Stimulated activated CD8-positive, alpha-beta memory T cell treated with anti-CD3 and anti-CD28 coated beads, Interleukin-2, amount 100 ng/mL, for 48 hours (primary cell): ENCODE measurements at places on chromosomes 12 and 14.
A peak's percentile ranks its signal among the peaks of the same experiment; 100 is the strongest.

DNA sequence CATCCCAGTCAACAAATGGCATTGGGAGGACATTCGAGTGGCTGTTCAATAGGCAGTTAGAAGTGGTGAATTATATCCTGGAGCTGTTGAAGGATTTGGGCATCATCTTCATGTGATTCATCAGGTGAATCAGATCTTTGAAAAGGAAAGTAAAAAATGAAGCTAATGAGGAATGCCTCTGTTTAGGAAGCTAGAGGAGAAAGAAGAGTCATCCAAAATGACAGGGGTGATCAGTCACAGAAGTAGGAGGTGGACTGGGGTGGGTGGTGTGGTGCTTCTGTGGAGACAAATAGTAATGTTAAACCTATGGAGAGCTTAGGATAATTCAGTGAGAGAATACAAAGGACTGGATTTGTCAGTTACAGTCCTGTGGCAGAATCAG is 32.7 kb downstream of the DIP2B start:
- DNase-seq = no peak

GRCh38 chr14:61451491-61451890 is 130.1 kb downstream of the PRKCH start:
- DNase-seq = no peak

DNA sequence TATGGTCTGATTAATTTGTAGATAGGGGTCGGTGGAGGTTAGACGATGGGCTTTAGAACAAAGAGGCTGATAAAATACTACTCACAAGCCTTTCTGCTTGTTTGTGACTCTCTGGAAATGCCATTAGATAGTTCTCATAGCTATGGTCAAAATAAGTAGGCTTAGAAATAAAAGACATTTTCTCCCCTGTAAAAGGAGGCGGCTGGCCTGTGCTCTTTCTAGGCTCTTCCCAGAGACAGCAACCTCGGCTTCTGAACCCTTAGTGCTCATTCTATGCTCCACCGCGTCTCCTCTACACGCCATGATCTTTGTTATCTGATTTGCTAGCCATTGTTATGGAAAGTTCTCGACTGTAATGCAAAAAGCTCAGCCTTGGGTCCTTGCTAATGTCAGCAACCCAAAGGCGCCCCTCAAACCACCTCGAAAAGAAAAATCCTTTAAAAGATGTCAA is 64.5 kb downstream of the CRADD start:
- peak; percentile 2 for DNase-seq

- DNase-seq = no peak
Measured at GRCh38 chr12:48486679-48487078, 4.4 kb downstream of the C12orf54 start.

DNA sequence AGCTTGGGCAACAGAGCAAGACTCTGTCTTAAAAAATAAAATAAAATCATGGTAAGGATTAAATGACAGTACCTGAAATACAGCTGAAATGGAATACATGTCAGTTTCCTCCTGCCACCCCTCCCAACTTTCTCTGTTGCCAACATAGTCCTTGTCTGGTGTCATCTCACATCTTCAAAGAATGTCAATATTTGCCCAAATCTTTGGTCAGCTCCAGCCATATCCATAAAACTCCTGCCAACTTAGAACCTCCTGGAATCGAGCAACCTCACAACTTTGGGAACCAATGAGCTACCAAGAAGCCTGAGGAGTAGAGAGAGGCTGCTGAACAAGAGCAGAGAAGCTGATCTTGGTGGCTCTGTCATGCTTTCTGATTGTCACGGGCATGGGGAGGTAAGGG is 10.8 kb upstream of the LRRC10 start:
- DNase-seq = no peak

DNA sequence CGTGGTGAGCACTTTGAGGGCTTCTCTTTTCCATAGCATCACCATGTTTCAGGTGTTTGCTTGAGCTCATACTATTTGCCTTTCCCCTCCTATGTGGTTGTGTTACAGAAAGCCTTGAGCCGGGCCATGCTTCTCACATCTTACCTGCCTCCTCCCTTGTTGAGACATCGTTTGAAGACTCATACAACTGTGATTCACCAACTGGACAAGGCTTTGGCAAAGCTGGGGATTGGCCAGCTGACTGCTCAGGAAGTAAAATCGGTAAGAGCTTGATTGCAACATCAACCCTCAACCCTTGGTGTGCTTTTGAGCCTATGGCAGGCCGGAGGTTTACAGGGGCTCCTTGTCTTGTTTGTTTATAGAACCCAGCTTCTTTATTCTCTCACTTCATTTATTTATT is 8.1 kb downstream of the LETMD1 start:
- no peak for DNase-seq

DNA sequence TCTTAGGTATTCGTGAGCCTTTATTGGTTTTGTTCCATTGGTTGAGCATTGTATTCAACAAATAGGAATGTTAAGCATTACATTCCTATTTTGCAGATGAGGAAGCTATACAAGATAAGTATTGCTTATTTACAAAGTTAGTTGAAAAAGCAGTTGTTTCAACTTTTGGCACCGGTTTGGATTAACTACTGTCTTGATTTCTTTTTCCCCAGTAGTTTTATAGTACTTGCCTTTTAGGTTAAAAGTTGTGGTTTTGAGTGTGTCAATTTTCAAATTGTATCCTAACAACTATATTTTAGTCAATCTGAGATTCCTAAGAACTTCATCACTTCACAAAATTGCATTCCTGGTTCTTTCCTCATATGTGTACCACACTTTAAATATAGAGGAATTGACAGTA is 23.8 kb upstream of the MBIP start:
- DNase-seq = no peak

- DNase-seq = no peak
Measured at GRCh38 chr14:54567224-54567638, 303 bp downstream of the SAMD4A start.

- no peak for DNase-seq
Measured at GRCh38 chr12:103279444-103279843, 216.3 kb downstream of the C12orf42 start.

- DNase-seq = no peak
Measured at GRCh38 chr14:101101456-101102056, 198.0 kb upstream of the RTL1 start.

DNA sequence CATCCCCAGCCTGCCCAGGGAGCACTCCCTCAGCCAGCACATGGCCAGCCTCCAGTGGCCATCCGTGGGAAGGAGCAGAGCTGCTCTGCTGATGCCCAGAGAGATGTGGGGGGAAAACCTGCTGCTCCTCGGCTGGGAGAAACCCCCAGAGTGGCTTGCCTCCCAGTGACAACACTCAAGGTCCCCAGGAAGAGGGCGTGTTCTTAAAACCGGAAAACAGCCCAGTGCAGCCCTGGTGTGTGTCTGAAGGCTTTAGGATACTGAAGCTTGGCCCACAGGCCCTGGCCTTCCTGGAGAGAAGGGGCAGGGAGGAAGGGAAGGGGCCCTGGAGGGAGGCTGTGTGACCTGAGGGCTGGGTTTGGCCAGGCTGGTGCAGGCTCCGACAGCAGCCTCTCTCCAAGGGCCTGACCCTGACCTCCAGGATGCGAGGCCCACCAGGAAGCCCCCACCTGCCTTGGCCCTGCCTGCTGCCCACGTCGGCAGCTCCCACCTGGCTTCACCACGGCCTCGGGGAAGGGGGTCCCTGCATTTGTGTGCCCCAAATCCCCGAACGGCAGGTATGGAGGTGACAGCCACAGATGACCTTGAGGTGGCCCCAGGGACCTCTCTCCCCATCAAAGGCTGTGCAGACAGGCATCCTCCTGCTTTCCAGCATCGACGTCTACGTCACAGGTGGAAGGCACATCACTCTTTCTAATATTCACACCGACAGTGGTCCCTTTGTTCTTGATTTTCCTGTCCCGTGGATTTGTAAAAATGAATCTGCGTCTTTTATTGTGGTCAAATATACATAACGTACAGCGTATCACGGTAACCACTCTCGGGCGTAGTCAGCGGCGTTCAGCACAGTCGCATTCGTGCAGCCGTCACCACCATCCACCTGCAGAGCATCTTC is 190.0 kb upstream of the C14orf180 start:
- DNase-seq = no peak

GRCh38 chr12:49017891-49018260 is 700 bp downstream of the PRKAG1 start:
- peak; percentile 33 for DNase-seq

DNA sequence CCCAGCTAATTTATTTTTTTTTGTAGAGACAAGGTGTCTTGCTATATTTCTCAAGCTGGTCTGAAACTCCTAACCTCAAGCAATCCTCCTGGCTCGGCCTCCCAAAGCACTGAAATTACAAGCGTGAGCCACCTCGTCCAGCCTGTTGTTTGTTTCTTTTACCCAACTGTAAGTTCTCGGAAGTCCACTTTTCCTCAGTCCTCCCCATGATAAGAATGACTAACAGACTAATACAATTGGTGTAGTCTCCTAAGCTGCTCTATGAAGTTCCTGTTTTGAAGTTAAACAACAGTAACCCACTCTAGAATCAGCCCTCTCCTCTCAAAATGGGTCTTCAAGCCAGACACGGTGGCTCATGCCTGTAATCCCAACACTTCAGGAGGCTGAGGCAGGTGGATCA is 36.5 kb downstream of the HIGD1C start:
- no peak for DNase-seq

GRCh38 chr12:8455727-8456360 is at the start of gene CLEC6A:
TSS of gene CLEC6A (plus strand) at chr12:8455962. CDS start at chr12:8456112, 150 bp downstream.
- no peak for DNase-seq

- no peak for DNase-seq
Measured at GRCh38 chr12:109654357-109654756, 59.3 kb upstream of the FAM222A start.

DNA sequence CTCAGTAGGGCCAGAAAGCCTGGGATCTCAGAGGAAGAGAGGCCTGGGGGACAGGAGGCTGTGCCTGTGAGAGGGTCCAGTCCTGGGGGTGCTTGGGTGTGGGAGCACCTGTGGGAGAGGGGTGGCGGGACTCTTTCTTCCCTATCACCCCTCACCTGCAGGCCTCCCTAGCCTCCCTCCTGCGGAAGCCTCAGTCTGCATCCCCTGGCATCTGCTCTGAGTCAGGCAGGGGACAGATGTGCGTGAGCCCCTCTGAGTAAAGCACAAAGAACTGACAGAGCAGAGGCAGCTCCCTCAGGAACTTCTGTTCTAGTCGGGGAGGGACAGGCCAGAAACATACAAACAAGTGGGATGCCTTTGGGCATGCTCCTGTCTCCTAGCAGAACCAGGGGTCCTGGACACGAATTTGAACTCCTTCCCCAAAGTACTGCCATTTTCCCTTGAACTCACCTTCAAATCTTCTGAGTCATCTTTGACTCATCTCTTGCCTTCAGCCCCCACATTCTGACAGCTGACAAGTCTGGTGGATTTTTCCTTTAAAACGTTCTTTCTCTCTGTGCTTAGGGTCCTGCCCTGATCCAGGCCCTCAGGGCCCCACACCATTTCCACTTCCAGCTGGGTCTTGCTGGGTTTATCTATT is 8.5 kb upstream of the HSP90AA1 start:
- no peak for DNase-seq

- no peak for DNase-seq
Measured at GRCh38 chr14:49553892-49554291, 32.3 kb downstream of the RPS29 start.

DNA sequence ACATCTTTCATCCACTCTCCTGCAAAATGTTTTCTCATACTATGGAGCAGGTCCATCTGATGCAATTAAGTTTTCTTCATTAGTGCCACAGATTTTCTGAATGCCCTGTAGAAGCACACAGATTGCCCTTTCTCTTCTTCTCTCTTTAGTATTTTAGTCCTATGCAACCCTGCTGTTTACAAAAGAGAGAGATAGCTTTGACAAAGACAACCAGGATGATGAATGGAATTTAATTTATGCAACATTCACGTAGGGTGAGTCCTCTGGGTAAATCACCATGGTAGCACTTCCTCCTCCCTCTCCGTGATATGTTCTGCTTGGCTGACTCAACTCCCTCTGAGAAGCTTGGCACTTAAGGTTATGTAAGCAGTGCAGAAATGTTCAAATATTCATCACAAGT is 400.9 kb upstream of the PDE3A start:
- DNase-seq = no peak

DNA sequence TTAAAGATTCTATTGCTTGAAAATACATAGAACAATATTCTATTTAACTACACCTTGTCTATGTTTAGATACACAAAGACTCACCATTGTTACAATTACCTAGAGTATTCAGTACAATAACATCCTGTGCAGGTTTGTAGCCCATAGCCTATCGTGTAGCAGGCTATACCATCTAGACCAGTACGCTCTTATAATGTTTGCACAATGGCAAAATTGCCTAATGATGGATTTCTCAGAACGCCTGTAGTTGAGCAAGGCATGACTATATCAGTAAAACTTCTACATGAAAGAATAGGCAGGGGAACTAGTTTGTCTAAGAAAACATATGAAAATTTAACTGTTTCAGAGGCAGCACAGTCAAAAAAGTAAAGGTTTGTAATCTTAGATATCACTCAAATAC is 375.9 kb downstream of the DAD1 start:
- no peak for DNase-seq

DNA sequence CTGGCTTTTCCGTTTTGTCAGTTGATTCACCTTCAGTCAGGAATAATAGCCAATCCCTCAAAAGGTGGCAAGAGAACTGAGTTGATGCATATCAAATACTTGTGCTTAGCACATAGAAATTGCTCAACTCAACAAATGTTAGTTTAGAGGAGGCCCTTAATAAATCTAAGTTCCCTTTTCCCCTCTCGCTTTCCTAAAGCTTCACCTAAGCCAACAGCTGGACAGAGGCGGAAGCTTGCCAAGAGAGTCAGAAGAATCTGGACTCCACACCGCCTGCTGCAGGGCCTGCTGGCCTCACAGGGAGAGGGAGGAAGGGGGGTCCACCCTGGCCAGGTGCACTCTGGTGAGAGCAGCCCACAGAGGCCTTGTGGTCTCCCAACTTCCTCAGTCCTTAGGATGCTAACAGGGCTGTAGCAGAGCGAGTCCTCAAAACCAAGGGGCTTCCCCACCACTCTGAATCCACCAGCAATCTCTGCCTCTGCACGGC is 213.1 kb downstream of the CHST11 start:
- DNase-seq = no peak

DNA sequence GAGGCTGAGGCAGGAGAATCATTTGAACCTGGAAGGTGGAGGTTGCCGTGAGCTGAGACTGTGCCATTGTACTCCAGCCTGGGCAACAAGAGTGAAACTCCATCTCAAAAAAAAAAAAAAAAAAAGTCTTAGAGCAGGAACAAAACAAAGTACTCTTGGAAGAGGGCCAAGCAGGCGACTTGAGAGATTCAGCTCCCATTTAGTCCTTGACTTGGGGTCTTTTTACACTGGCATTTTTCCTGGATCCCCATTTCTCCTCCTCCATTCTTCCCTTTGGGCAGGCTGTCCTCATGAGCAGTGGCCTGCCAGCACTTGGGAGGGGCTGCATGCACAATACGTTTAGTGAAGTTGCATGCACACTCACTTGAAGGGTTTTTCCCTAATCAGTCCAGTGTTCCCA is 72.9 kb downstream of the C14orf132 start:
- DNase-seq = no peak

DNA sequence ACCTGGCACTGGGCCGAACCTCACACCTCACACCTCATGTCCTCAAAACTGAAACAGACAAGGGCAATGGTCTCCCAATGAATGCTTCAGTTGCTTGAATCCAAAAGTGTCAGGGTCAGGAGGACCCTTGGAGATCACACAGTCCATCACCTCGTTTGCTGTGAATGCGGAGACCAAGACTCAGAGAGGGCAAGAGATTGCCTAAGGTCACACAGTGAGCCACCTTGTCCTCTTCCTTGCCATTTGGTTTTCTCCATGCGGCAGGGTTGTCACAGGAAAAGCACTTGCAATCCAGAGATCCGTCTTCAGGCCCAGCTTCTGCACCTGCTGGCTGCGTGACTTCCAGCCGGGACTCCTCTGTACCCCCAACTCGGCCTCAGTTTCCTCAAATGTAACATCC is 28.0 kb downstream of the MVK start:
- no peak for DNase-seq

- no peak for DNase-seq
Measured at GRCh38 chr12:96261557-96261956, 67.4 kb downstream of the ELK3 start.
